ENCODE measurements at places on chromosomes 7 and 10.

- peak; percentile 13 for DNase-seq
Measured at GRCh38 chr10:118621304-118621942, 26.0 kb upstream of the PRLHR start.

DNA sequence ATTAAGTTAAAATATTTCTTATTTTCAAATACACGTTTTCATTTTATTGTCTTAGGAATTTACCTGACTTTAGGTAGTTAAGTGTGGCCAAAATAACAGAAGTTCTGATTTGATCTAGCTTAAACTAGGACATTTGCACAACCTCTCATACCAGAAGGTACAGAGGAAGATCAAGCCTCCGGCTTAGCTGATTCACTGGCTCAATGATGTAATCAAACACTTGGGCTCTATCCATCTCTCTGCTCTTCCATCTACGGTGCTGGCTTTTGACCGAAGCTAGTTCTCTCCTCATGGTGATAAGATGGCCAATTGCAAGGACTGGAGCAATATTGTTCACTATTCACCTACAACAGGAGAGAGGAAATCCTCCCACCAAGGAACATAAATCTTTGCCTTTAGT is 12.2 kb upstream of the HYCC1 start:
- DNase-seq = no peak

DNA sequence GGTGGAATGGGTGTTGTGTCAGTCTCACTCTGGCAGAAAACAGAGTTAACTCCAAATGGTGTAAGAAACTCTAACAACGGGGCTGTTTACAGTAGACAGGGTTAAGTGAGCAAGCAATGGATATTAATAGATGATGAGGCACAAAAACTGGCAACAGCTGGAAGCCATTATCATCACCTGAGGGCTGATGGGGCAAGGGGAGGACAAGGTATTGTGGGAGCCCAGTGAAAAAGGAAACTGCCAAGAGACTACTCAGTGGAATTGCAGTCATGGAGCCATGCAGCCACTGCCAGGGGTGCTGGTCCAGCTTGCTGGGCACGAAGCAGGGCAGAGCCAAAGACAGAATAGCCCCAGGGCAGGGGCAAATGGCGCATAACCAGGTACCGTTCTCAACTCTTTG is 260.7 kb downstream of the BICC1 start:
- DNase-seq = no peak

GRCh38 chr10:3902054-3902808 is 117.2 kb upstream of the KLF6 start:
- peak; percentile 37 for DNase-seq

DNA sequence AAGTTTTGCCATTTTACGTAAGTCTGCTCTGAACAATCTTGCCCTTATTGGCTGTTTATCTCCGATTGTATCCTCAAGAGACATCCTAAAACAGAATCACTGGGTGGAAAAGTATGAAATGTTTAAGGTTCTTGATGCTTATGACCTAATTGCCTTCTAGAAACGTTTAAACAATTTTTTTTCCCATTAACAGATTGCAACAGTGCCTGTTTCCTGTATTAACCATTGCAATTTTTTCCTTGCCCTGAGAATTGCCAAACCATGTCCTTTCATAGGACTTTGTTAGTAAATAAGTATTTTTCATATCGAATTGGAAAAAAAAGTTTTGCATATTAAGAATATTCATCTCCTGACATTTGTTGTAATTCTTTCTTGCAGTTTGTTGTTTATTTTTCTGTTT is 639.8 kb downstream of the INHBA start:
- no peak for DNase-seq

GRCh38 chr10:5502571-5503476 is 3.5 kb upstream of the CALML5 start:
- no peak for DNase-seq

DNA sequence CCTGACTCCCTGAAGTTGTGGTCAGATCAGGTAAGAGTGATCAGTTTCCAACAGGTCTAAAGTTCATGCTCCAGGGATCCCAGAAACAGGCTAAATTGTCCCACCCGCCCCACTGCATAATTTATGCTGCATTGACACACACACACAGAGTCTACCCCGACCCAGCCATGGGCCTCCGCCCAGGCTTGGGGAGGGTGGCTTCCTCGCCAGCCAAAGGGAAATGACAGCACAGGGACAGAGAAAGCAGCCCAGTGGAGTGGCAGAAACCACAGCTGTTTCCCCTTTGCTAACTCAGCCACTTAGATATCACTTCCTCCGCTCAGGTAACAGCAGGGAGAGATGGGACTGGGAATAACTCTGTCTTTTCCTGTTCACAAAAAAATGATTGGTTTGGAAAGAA is 9.4 kb downstream of the SH3PXD2A start:
- no peak for DNase-seq

- no peak for DNase-seq
Measured at GRCh38 chr10:93261089-93261488, 187.4 kb downstream of the CYP26A1 start.
